Esophagus squamous epithelium (tissue), 5 donors: ENCODE measurements at places on chromosomes 11 and 22. TPM values are rescaled to one million over a fixed set of nuclear protein-coding genes. Genes with fewer than 3 reads are reported as not detected.

GRCh38 chr11:64675450-64676260 is 47.3 kb downstream of the NRXN2 start:
- peaks cover 9% of the 10 kb centered on the region for H3K4me1 ChIP-seq
- H3K4me3 ChIP-seq: no peak overlapping the region
- DNase-seq: no peak
- H3K27ac ChIP-seq: no peak overlapping the region

- no peaks in the 10 kb centered on the region for H3K36me3 ChIP-seq
- no peak overlapping the region for H3K27ac ChIP-seq
- DNase-seq: no peak
- H3K4me3 ChIP-seq: no peak overlapping the region
- H3K4me1 ChIP-seq: no peaks in the 10 kb centered on the region
- no peaks in the 10 kb centered on the region for H3K27me3 ChIP-seq
Observed at GRCh38 chr11:22753416-22753815, 76.2 kb downstream of the SVIP start.

GRCh38 chr11:91295591-91295990 is 929.0 kb upstream of the FAT3 start:
- DNase-seq: no peak
- H3K4me3 ChIP-seq: no peak overlapping the region
- H3K27me3 ChIP-seq: no peaks in the 10 kb centered on the region
- no peaks in the 10 kb centered on the region for H3K36me3 ChIP-seq
- H3K4me1 ChIP-seq: no peaks in the 10 kb centered on the region
- H3K27ac ChIP-seq: no peak overlapping the region

DNA sequence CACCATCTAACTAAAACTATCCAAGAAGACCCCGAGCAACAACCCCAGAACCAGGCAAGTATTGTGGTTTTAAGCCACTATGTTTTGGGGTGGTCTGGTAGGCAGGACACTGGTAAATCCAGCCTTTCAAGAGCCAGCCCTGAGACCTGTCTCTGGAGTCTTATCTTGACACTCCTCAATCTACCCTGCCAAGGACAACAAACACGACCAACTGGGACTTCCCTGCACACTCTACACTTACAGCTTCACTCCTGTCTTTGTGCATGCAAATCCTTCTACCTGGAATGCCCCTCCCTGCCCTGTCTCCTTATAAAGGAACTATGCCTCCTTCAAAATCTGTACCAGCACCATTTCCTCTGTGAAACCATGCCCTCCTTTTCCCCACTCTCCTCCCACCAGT is 107.3 kb downstream of the RPL27A start:
- H3K27ac ChIP-seq: no peak overlapping the region
- no peak overlapping the region for H3K4me3 ChIP-seq
- no peaks in the 10 kb centered on the region for H3K36me3 ChIP-seq

GRCh38 chr11:2252018-2252417 is 18.4 kb downstream of the ASCL2 start:
- DNase-seq: no peak
- H3K27ac ChIP-seq: no peak overlapping the region
- no peaks in the 10 kb centered on the region for H3K36me3 ChIP-seq
- no peak overlapping the region for H3K4me3 ChIP-seq
- H3K4me1 ChIP-seq: no peaks in the 10 kb centered on the region
- H3K27me3 ChIP-seq: peaks cover 18% of the 10 kb centered on the region

GRCh38 chr11:120492486-120492885 is 19.1 kb upstream of the GRIK4 start:
- peaks cover 26% of the 10 kb centered on the region for H3K36me3 ChIP-seq
- DNase-seq: no peak
- H3K27ac ChIP-seq: no peak overlapping the region
- H3K27me3 ChIP-seq: no peaks in the 10 kb centered on the region
- no peaks in the 10 kb centered on the region for H3K4me1 ChIP-seq

- no peak overlapping the region for H3K4me3 ChIP-seq
- H3K36me3 ChIP-seq: no peaks in the 10 kb centered on the region
- DNase-seq: no peak
- no peak overlapping the region for H3K27ac ChIP-seq
- H3K4me1 ChIP-seq: peaks cover 19% of the 10 kb centered on the region
Observed at GRCh38 chr22:50576070-50576469, 2.2 kb downstream of the CPT1B start.

DNA sequence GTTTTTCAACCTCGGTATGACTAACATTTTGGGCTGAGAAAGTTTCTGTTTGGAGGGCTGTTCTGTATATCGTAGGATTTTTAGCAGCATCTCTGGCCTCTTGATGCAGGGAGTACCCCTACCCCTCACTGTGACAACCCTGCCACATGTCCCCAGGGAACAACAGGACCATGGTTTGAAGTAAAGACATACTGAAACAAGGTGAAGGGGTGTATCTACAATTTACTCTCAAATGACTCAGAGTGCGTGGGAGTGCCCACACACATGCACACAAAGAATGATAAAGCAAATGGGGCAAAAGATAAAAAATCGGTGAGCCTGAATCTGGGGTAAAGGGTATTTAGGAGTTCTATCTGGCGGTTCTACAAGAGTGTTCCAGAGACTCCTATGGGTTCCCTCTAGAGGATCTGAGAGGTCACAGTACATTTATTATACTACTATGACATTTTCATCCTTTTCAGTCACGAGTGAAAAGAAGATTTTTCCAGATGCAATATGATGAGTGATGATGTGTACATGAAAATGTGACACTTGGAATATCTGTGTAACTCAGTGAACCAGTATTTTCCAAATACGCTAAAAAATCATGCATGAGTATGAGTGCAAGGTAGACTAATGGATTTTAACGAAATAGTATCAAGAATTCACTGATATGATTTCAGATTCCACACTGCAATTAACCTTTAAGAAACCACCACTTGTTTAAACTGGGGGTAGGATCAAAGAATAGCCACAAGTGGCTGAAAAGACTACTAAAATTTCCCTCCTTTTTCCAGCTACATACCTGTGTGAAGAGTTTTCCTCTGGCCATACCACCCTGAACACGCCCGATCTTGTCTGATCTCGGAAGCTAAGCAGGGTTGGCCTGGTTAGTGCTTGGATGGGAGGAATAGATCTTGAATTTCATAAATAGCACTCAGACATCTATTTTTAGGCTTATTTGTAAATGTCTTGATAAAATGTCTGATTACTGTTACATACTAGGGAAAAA is 56.3 kb upstream of the YPEL1 start:
- no peak overlapping the region for H3K4me3 ChIP-seq
- no peaks in the 10 kb centered on the region for H3K4me1 ChIP-seq
- DNase-seq: no peak
- H3K27ac ChIP-seq: no peak overlapping the region
- H3K27me3 ChIP-seq: no peaks in the 10 kb centered on the region

Gene OR5AN1
- not detected for total RNA-seq

Gene CARD18
- total RNA-seq: not detected

Gene CARD16
- 9.0 TPM for total RNA-seq

Gene MGAT3
- 0.08 TPM for total RNA-seq

Gene OR8D4
- total RNA-seq: not detected

Gene TIMP3
- total RNA-seq: 15.3 TPM
